ENCODE measurements at places on chromosomes 2 and 18.

- no peak for DNase-seq
Measured at GRCh38 chr2:43174368-43174916, 52.0 kb downstream of the ZFP36L2 start.

- no peak for DNase-seq
Measured at GRCh38 chr2:14304326-14304725, 328.2 kb upstream of the LRATD1 start.

DNA sequence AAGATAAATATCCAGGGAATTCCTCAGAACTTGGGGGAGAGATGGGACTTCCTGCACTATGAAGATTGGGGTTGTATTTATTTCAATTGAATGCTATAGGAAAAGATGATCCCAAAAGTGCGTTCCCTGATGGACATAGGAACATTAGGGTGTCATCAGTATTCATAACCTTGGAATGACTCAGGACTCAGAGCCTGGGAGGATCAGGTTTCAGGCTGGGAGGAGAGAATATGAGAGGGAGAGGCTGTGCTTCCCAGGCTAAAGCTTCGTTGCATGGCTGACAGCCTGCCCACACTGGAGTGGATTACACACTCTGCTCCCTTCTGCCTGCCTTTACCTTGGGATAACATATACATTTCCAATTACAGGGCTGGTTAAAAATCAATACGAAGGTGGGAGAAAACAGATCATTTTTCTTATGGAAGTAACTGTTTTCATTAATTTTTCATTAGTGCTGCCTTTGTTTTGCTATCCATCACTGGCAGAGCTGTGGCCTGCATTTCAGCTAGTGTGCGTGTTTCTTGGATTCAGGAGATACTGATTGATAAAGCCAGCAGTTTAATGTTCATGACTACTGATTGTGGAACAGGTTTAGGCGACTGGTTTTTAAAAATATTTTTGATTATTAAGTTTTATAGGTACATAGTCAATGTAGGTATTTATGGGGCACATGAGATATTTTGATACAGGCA is 118.7 kb downstream of the KCTD1 start:
- DNase-seq = peak; percentile 83

DNA sequence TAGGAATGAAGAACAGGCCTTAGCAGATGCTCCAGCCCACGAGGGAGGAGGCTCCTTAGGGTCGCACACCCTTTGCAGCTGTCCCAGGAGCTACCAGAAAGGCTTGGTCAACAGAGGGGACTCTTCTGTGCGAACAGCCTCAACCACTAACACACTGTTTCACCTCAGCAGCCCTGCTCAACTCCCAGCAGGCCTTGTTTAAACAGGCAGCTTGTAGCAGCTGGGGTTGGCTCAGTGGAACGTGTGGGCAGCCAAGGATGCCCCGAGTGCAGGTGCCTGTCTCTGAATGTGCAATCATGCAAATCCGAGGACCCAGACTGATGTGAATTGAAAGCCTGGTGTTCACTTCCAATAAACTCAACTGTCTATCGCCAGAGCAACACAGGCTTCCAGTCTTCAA is 88.7 kb upstream of the CXCR4 start:
- no peak for DNase-seq

GRCh38 chr2:217338306-217338916 is 478.5 kb upstream of the TNP1 start:
- peak; percentile 16 for DNase-seq

GRCh38 chr18:45580127-45580526 is 35.1 kb upstream of the SLC14A2 start:
- no peak for DNase-seq

- no peak for DNase-seq
Measured at GRCh38 chr2:108588070-108588668, 53.9 kb downstream of the LIMS1 start.
